ENCODE measurements at places on chromosomes 13 and 19. TPM values are rescaled to one million over a fixed set of nuclear protein-coding genes. Genes with fewer than 3 reads are reported as not detected.

Gene ACP7
- total RNA-seq = 0.11 TPM

Gene MYO9B
- 24.0 TPM for total RNA-seq

Gene REEP6
- total RNA-seq = 4.9 TPM

Gene CGB2
- not detected for total RNA-seq

Gene GNG8
- not detected for total RNA-seq

Gene ZNF442
- total RNA-seq = 13.4 TPM

Gene SPRY2
- total RNA-seq = 34.9 TPM

Gene KLK12
- not detected for total RNA-seq

Gene ZNF491
- 8.6 TPM for total RNA-seq

Gene KCTD12
- total RNA-seq = 383 TPM

Gene SMG9
- 12.5 TPM for total RNA-seq

Gene PRPF31
- total RNA-seq = 22.5 TPM

Gene APBA3
- 10.4 TPM for total RNA-seq

Gene COX6B2
- not detected for total RNA-seq

Gene FCER2
- total RNA-seq = 0.21 TPM

Gene LILRA1
- 0.26 TPM for total RNA-seq

Gene HIF3A
- total RNA-seq = 41.0 TPM

Data from urinary bladder (tissue), 4 donors.